ENCODE measurements at places on chromosomes 5 and 9.

GRCh38 chr9:98610211-98610610, 98.5 kb downstream of the GABBR2 start:
- no peak for DNase-seq

GRCh38 chr5:93623153-93623552, 40.1 kb downstream of the NR2F1 start:
- DNase-seq: no peak

DNA sequence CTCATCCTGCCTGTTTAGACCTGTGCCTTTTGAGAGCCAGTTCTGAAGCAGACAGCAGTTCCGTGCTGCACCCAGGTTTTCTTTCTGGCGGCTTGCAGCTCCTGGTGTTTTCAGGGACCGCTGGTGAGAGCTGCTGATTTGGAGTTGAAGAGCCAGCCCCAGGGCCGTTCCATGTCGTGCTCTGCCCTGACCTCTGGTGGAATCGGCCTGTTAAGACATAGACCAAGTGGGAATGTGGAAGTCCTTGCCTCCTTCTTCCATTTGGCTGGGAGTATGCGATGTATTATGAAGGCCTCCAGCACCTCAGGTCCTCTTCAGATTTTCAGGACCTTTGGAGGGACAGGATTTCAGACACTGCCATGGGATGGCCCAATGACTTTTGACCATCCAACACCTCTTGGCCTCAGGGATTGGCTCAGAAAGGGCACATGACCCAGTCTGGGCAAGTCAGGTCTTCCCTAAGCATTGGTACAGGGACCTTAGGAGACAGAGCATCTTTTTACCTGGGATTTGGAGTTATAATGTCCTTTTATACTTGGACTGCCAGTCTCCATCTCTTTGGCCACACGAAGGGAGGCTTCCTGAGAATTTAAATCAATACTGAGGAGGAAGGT, 136.1 kb upstream of the CLINT1 start:
- DNase-seq: peak; percentile 77

DNA sequence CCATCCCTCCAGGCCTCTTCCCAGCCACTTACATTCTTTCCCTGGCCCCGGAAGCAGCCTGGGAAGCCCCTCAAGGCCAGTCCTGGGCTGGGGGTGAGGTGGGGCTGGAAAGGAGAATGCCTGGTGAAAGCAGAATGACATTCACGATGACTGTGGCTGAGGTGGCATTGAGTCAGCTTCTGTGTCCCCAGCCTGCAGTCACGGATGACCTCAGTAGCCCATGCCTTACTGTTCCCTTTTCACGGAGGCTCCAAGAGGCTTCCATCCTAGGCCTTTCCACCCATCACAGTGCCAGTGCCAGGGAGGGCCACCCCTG, 2.7 kb downstream of the PRDM12 start:
- no peak for DNase-seq

GRCh38 chr5:33479311-33479710, 38.5 kb downstream of the TARS1 start:
- no peak for DNase-seq

GRCh38 chr5:91641730-91642350, 258.7 kb upstream of the ARRDC3 start:
- no peak for DNase-seq

GRCh38 chr5:172791726-172792445, 20.9 kb upstream of the DUSP1 start:
- no peak for DNase-seq

DNA sequence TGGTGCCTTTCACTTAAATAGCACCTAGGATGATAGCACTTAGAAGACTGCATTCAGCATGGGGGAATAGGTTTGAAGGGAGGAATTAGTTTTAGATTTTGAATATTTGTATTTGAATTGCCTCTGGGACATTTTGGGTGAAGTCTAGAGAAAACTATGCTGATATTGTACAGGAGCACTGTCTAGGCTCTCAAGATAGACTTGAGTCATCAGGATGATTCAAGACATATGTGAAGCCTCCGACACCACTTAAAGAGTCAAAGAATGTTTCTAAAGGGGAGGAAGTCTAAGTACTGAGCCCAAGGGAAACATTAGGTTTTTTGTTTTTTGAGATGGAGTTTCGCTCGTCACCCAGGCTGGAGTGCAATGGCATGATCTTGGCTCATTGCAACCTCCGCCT, 63.9 kb upstream of the CCDC180 start:
- no peak for DNase-seq

- DNase-seq: no peak
Measured at GRCh38 chr5:58266402-58266801, 193.5 kb downstream of the PLK2 start.

DNA sequence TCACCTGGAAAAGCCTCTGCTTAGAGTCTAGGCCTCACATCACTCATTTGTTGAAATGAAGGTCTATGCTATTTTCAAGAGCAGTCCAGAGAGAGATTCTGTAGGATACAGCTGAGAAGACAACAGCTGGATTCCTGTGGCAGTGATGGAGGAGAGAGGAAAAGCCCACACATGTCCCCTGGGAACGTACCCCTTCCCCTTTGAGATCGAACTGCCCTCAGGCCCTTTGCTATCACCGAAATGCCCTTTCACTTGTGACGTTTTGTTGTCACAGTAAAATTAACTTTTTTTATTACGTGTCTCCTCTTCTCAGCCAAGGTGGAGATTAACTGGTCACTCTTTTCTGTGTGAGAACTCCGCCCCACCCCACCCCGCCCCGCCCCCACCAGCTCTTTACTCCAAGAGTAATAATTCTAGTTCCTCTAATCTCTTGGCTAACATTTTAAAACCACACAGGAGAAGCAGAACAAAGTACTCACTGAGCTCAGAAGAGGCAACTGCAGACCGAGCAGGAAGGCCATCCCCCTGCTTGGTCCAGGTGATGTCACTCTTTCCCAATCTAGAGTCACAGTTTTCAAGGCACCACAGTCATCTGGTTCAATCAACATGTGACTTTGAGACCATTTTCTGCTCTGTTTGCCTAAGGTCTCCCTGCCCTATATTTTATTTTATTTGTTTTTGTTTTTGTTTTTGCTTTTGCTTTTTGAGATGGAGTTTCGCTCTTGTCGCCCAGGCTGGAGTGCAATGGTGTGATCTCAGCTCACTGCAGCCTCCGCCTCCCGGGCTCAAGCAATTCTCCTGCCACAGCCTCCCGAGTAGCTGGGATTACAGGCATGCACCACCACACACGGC, 105.6 kb downstream of the SUSD1 start:
- DNase-seq: peak; percentile 69

DNA sequence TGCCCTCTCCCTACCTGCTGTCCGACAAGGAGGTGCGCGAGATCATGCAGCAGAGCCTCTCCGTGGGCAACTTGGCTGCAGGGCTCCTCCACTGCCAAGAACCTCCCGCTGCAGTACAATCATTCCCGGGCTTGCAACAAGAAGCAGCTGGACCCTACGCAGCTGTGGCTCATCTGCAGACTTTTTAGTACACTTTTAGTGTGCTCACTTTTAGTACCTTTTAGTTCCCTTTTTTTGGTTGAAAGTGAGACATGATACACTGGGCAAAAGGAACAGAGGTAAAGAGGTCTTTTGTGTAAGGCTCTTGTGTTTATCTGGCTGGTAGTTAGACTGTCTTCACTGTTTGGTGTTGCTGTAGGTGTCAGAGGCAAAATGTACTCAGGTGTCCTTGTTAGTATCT, 58.1 kb upstream of the SPTLC1 start:
- no peak for DNase-seq

GRCh38 chr9:70588381-70588780, 173.9 kb upstream of the KLF9 start:
- DNase-seq: no peak

DNA sequence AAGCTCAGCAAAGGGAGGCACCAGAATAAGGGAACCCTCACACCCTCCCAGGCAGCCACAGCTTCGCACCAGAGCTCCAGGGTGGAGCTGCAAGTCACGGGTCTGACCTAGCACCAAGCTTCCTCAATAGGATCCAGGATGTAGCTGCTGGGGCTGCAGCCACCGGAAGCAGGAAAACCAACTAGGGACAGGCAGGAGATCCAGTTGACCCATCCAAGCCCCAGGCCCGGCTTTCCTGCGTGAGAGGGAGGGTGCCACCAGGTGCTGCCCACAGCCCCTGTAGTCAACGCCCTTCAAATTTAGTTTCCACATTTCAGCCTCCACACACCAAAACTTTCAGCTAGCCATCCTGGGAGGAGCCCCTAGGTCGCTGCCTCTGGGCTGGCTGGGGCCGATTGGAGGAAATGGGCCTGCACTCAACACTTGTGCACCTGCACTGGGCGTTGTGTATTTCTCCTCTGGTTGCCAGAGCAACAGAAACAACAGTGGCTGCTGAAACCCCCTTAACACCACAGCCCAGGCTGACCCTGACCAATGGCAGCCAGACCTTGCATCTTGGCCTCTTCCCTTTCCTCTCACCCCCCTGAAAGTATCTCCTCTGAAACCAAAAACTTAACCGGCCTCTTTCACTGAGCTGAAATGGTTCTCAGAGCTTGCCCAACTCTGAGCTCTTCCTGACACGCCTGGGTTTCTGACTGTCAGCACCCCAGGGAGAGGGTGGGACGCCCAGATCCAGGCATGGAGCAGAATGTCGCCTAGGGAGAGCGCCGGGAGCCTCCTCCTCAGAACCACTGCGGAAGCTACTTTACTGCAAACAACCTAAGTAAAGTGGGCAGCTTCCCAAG, 226.5 kb upstream of the MAP3K1 start:
- peak; percentile 89 for DNase-seq

DNA sequence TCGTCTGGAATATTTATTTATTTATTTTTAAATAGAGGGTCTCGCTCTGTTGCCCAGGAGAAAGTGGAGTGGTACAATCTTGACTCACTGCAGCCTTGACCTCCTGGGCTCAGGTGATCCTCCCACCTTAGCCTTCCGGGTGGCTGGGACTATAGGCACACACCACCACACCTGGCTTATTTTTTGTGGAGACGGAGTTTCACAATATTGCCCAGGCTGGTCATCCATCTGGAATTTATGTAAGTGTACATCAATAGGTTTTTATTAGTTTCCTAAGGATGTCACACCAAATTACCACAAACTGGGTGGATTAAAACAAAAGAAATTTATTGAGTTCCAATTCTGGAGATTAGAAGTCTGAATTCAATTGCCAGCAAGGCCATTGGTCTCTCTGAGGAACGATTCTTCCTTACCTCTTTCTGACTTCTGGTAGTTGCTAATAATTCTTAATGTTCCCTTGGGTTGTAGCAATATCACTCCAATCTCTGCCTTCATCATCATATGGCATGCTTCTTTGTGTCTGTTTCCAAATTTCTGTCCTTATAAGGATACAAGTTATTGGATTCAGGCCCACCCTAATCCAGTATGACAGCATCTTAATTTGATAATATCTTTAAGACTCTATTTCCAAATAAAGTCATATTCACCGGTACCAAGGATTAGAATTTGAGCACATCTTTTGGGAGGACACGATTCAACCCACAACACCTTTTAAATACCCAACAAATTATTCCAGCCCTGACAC, 16.3 kb upstream of the RAD23B start:
- DNase-seq: no peak

DNA sequence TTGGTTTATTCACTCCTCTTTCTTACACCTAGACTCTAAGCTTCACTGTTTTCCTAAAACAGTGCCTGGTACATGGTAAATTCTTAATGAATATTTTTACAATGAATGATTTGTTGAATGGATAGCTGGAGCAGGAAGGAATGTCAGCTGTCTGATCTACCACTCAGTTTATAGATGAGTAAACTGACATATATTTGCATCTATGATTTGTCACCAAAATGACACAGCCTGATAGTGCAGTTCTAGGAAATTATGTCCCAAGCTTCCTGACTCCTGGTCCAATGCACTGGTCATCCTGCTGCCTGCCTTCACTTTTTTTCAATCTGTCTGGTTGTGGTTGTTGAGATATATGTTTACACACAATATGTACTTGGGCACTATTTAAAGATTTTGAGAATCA, 651.7 kb upstream of the WWC1 start:
- no peak for DNase-seq

Measured in Peyer's patch (tissue), 4 donors.